Mesendoderm (in vitro differentiated cells): ENCODE measurements at places on chromosomes 2 and 18.
A peak's percentile ranks its signal among the peaks of the same experiment; 100 is the strongest.

- no peak for DNase-seq
These were observed 238.3 kb downstream of the EN1 start for GRCh38 chr2:118609138-118609537.

- no peak for DNase-seq
These were observed 345.2 kb downstream of the ALK start for GRCh38 chr2:29576231-29576630.

DNA sequence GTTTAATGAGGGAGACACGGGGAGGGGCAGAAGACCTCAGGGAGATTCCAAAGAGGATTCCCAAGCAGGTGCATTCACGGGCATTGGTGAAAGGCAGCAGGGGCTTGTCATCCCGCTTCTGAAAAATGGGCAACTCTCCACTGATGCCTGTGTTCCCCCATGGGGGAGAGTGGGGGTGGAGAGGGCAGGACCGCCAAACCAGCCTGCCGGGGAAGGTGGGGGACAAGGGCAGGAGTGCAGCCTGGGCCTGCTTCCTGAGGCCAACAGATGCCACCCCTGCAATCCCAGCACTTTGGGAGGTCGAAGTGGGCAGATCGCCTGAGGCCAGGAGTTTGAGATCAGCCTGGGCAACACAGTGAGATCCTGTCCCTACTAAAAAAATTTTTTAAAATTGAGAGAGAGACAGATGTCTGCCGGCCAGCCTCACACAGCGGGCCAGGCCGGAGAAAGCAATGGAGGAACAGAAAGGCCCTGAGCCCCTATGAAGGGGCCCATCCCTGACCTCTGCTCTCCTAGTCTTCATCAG is 44.8 kb upstream of the UBE2F start:
- DNase-seq = no peak

GRCh38 chr2:70126413-70126812 is 39.1 kb downstream of the PCBP1 start:
- DNase-seq = no peak

- DNase-seq = peak; percentile 69
These were observed 503 bp downstream of the ZNF513 start for GRCh38 chr2:27379836-27380625.

GRCh38 chr2:232898592-232899543 is 28.8 kb downstream of the SNORC start:
- no peak for DNase-seq

DNA sequence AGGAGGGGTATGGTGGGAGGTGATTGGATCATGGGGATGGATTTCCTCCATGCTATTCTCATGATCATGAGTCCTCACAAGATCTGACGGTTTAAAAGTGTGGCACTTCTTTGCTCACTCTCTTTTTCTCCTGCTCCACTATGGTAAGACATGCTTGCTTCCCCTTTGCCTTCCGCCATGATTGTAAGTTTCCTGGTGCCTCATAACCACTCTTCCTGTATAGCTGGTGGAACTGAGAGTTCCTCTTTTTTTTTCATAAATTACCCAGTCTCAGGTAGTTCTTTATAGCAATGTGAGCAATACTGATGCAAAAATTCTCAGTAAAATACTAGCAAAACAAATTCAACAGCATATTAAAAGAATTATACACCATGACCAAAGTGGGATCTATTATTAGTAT is 728.5 kb upstream of the SLC8A1 start:
- DNase-seq = no peak

DNA sequence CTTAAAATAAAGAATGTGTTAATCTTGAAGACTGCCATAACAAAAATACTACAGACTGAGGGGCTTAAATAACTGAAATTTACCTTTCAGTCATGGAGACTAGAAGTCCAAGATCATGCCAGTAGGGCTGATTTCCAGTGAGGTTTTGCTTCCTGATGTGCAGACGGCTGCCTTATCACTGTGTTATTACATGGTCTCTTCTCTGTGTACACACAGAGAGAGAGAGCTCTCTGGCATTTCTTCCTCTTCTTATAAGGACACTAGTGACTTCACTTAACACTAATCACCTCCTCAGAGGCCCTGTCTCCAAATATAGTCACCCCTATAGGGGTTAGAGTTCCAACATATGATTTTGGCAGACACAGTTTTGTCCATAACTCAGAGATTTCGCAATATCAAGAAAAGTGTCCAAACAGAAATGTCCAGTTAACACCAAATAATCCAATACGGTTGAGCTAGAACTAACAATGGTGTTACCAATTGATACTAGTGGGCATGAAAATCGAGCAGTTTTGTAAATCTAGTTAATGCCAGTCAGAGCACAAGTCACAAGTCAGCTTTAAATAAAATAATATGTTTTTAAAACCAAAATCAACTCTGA is 399.8 kb downstream of the ADCYAP1 start:
- no peak for DNase-seq

DNA sequence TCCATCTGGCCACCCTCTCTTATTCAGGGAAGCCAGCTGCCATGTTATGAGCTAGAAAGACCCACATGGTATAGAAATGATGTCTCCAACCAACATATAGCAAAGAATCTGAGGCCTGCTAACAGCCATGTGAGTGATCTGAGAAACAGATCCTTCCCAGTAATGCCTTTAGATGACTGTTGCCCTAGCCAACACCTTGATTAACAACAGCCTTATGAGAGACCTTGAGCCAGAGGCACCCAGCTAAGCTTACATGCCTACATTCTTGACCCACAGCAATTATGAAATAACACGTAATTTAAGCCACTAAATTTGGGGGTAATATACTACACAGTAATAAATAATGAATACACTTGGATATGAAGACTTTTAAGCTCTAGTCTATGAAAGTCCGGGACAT is 13.0 kb downstream of the KANSL1L start:
- no peak for DNase-seq

GRCh38 chr2:224278531-224278930 is 123.4 kb downstream of the FAM124B start:
- no peak for DNase-seq

DNA sequence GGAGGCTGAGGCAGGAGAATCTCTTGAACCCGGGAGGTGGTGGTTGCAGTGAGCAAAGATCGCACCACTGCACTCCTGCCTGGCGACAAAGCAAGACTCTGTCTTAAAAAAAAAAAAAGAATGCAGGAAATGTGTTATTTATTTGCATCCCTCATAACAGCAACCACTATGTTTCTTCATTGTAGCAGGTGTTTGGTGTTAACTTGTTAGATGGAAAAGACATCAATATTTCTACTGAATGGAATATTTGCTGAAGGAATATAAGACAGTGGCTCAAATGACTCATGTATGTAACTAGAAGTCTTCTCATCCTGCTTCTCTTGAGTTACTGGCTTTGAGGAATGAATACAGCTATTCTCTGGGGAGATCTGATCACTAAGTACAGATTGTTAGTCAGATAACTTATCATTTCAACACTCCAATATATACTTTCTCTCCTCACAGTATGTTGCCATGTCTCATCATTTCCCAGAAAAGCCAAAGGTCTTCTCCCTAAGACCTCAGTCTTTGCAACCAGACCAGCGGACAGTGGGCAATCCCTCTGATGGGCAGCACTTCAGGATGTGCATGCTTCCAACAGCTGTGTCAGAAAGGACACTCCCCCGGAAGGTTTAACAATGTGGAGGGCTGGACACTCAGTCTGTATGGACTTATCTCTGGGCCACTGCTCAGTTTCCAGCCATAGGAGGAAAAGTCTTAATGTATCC is 104.4 kb upstream of the STK17B start:
- DNase-seq = no peak

GRCh38 chr2:71070294-71071093 is 2.0 kb downstream of the NAGK start:
- peak; percentile 82 for DNase-seq

DNA sequence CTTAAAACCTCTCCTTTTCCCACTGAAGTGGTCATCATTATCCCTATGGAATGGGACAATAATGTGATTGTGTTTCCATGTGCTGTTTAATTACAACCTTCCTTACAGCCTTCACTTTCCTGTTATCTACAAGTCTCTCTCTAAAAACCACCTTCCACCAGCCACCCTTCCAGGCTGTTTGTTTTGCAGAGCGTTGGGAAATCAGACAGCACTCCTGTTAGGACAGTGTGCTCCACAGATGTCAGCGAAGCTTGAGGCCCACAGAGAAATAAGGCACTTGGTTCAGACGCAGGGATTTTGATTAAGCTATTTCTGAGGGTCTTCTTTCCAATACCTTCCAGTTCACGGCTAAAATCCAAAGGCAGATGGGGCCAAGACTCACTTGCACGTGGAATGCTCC is 32.3 kb upstream of the ASPRV1 start:
- no peak for DNase-seq

DNA sequence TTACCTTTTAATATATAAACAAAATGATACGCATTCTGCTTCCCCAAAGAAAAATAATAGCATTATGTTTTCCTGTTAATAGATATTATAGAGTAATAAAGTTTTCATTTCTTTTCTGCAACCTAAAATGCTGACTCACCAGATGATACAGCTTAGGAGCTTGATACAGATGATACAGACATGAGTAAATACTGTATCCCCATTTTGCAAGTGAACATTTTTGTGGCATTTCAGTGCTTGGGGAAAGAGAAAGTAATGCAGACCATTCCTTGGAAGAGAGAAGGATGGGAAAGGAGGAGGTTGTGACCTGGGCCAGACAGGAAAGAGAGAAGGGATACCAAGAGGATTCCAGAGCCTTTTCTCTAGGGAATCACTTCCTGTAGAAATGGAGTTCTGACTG is 97.5 kb upstream of the FSHR start:
- no peak for DNase-seq
